Spinal cord (tissue), 10 donors: ENCODE measurements at places on chromosomes 3 and 15. TPM values are rescaled to one million over a fixed set of nuclear protein-coding genes. Genes with fewer than 3 reads are reported as not detected.

Gene TMC3
- polyA plus RNA-seq, result 1.5 TPM

Gene ZMYND10
- 28.6 TPM for polyA plus RNA-seq

Gene C3orf49
- polyA plus RNA-seq, result 1.3 TPM

Gene ANKUB1
- polyA plus RNA-seq, result 1.7 TPM

Gene ACP3
- polyA plus RNA-seq, result 0.63 TPM

Gene TLR9
- 0.41 TPM for polyA plus RNA-seq

Gene TM4SF18
- polyA plus RNA-seq, result 8.1 TPM

Gene TMEM41A
- 18.4 TPM for polyA plus RNA-seq

Gene COL6A5
- polyA plus RNA-seq, result 0.09 TPM

Gene HCLS1
- 8.0 TPM for polyA plus RNA-seq

Gene KCNMB2
- 16.5 TPM for polyA plus RNA-seq

Gene PEX11A
- polyA plus RNA-seq, result 14.7 TPM

Gene EFCAB12
- polyA plus RNA-seq, result 7.9 TPM

Gene SLC2A2
- 0.10 TPM for polyA plus RNA-seq

Gene MYLK
- polyA plus RNA-seq, result 17.0 TPM

Gene FBXO40
- not detected for polyA plus RNA-seq

Gene PLCL2
- polyA plus RNA-seq, result 17.1 TPM

Gene HYAL2
- polyA plus RNA-seq, result 40.3 TPM

Gene CD200
- 99.5 TPM for polyA plus RNA-seq

Gene CIP2A
- 13.8 TPM for polyA plus RNA-seq

Gene HACD2
- polyA plus RNA-seq, result 35.5 TPM

Gene FES
- 12.1 TPM for polyA plus RNA-seq

Gene ALPK3
- polyA plus RNA-seq, result 8.7 TPM

Gene AHSG
- polyA plus RNA-seq, result 0.42 TPM

Gene CCR8
- not detected for polyA plus RNA-seq

Gene NOX5
- polyA plus RNA-seq, result 0.22 TPM

Gene SLC9A9
- 16.2 TPM for polyA plus RNA-seq

Gene TTC21A
- polyA plus RNA-seq, result 23.9 TPM

Gene NANOGP8
- not detected for polyA plus RNA-seq

Gene ROPN1B
- 3.6 TPM for polyA plus RNA-seq

Gene MED12L
- 12.7 TPM for polyA plus RNA-seq

Gene ISLR2
- 15.4 TPM for polyA plus RNA-seq
